ENCODE measurements at places on chromosomes 7 and 10. TPM values are rescaled to one million over a fixed set of nuclear protein-coding genes. Genes with fewer than 3 reads are reported as not detected.

ACSL5 gene
- total RNA-seq, result 3.3 TPM

ECHS1 gene
- 55.3 TPM for total RNA-seq

STEAP1 gene
- total RNA-seq, result 30.7 TPM

ST8SIA6 gene
- not detected for total RNA-seq

Data from bronchial smooth muscle cell (primary cell).